Dermis blood vessel endothelial cell (primary cell): ENCODE measurements at places on chromosomes 16 and 17. TPM values are rescaled to one million over a fixed set of nuclear protein-coding genes. Genes with fewer than 3 reads are reported as not detected.

DNA sequence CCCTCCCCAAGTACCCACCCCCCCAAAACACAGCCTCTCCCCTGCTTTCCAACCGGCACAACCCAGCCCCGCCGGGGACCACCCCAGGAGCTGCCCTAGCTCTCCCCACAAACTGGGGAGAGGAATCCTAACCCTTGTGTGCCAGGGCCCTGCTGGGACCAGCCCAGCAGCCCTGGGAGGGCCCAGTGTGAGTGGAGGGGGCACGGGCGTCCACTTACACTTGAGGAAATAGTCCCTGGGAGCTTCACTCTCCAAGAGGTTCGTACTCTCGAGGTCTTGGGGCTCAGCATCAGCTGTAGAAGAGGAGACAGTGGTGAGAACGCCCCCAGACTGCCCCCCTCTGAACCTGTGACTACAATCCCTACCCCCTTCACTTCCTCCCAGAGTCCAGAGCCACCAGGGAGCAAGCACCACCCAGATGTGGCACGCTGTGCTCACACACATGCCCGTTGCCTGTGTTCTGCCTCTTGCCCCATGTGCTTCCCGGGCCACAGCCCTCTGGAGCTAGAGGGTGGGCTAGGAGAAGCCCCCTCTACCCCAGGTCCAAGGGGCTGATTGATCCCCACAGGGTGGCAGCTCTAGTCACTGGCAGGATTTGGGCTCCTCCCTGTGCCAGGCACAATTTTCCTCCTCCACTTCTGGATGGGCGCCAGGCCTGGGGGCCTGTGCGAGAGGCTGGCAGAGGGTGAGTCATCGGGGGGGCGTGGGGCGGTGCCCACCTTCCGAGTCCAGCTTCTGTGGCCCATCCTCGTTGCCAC lies 3.0 kb downstream of the TRIM47 start:
- DNase-seq, result no peak

DNA sequence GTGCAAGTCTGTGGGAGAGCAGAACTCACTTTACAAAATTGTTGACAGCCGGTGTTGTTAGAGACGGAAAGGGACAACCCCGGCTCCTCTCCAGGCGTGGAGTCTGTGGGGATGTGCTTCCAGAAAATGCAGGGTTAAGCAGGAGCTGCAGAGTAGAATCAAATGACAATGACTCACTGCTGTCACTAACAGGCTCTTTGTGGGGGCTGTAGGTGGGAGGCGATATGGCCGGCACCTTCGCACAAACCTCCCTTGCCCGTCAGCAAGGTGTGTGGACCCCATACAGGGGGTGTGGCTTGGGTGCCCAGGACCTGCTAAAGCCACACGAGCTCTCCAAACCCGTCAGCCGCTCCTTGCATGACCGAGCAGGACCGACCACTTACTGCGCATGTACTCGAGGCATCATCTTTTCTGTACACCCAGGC lies 5.8 kb downstream of the PDK2 start:
- no peak for DNase-seq

GRCh38 chr17:17989081-17989480 lies 16.4 kb downstream of the DRC3 start:
- no peak for DNase-seq

DNA sequence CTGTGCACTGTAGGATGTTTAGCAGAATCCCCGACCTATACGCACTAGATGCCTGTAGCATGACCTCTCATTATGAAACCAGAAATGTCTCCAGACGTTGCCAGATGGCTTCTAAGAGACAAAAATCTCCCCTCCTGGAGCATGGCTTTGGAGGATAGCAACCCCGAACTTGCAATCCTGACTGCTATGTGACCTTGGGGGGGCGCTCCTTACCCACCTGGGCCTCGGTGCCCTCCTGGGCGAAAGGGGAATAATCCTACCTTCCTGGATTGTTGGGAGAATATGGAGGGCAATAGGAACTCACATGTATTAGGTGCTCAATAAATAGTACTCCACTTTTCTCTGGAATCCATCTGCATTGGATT lies 8.1 kb downstream of the MRM1 start:
- DNase-seq, result no peak

DNA sequence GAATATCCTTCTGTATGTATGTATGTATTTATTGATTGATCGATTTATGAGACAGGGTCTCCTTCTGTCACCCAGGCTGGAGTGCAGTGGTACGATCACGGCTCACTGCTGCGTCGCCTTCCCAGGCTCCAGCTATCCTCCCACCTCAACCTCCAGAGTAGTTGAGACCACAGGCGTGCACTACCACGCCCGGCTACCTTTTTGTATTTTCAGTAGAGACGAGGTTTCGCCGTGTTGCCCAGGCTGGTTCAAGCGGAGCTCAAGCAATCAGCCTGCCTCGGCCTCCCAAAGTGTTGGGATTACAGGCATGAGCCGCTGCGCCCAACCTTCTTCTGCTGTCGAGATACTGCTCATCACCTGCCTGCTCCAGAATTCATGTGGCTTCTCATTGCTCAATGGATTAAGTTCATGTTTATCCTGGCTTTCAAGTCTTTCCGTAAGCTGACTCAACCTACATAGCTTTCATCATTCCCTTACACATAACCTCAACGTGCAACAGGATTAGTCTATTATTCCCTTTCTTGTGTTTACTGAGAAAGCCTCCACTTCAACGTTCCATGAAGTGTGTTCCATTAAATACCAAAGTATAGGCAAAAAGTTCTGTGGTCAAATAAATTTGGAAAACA lies 13.6 kb downstream of the TAC4 start:
- DNase-seq, result no peak

DNA sequence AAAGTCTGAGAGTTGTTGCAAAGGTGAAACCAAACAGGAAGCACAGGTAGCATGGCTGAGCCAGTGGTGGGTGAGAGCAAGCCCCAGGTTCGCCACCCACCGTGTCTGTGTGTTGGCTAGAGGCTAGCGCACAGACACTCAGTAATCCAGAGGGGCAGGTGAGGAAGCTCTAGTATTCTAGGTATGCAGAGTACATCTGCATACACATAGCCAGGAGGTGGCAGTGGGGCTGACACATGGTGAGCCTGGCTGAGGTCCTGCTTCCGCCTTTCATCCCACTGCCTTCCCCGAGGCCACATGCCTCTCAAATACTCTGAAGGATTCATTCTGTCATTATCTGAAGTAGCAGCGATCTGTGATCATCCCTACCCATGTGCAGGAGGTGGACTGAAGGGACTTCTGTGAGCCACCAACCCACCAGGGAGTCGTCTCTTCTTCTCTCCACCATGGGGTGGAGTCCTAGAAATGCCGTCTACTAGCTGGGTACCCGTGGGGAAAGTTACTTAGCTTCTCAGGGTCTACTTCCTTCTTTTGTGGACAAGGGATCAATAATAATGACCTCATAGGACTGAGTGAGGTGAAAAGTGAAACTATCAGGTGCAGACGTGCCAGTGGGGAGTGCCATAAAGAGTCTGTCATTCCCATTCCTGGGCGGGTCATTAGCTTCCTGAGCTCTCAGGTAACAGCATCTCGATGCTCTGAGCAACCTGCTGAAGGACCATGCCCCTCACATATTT lies 36.0 kb upstream of the ICAM2 start:
- no peak for DNase-seq

- no peak for DNase-seq
These were observed 13.6 kb downstream of the ZFHX3 start for GRCh38 chr16:73034374-73034773.

Gene MAF
- total RNA-seq, result 30.3 and 43.7 TPM in 2 replicates

Gene ABCA9
- total RNA-seq, result 3.2 and 3.3 TPM in 2 replicates

Gene TBC1D3C
- 0.56 TPM in 1 of 2 replicates, not detected in the other for total RNA-seq

Gene ACSM2B
- total RNA-seq, result 0.19 and 0.34 TPM in 2 replicates

Gene GRIN2A
- not detected in 2 replicates for total RNA-seq
